NCI-H460 (cell line): ENCODE measurements at places on chromosomes 4 and X.

DNA sequence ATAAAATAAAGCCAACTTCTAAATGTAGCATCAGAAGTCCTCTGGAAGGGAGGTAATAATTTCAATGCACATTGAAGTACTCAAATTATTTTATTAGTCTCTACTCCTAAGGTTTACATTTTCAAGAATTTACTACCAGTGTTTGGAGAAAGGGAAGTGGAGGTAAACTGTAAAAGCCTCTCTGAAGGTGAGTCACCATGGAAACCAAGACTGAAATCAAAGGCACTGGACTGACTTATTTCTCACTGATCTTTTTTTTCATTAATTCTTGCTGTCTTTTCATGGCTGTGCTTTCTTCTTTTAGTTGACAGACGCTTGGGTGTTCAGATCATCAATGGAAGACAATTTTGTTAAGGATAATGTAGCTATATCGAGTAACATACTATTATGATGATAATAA lies 9.7 kb downstream of the SLC39A8 start:
- no peak for DNase-seq

- DNase-seq = peak; percentile 41
Measured at GRCh38 chr4:56048702-56049431, 100.1 kb downstream of the CEP135 start.

DNA sequence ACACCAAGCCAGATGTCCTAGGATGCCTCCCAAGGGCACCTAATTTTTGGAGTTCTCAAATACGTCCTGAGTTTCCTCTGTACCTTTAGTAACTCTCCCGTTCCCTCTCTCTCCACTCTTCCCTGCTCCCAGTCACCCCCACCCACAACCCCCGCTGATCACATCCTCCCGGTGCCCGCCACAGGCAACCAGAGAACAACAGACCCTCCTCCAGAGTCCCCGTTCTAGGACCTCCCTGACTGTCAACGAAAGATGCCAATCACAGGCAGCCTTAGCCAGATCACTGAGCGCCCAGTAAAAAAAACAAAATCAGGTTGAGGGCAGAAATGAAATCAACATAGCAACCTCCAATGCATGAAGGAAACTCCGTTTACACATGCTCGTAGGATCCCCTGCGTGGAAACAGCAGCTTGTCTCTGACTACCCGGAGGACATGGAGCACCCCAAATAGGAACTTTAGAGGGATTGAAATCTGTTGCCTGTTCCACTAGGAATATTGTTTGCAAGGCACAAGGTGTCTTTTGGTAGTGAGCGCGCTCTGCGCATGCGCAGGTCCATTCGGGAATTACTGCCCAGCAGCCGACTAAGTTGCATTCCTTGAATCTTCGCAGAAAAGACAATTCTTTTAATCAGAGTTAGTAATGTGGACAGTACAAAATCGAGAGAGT lies at the start of gene GABRB1:
GABRB1 (plus strand) TSS at position 557 of the 668 bp plus-strand sequence.
- DNase-seq = peak; percentile 3

GRCh38 chr4:15779306-15779705 lies 1.2 kb downstream of the CD38 start:
- DNase-seq = peak; percentile 40

- DNase-seq = no peak
Measured at GRCh38 chr4:143140696-143141095, 44.0 kb upstream of the USP38 start.

DNA sequence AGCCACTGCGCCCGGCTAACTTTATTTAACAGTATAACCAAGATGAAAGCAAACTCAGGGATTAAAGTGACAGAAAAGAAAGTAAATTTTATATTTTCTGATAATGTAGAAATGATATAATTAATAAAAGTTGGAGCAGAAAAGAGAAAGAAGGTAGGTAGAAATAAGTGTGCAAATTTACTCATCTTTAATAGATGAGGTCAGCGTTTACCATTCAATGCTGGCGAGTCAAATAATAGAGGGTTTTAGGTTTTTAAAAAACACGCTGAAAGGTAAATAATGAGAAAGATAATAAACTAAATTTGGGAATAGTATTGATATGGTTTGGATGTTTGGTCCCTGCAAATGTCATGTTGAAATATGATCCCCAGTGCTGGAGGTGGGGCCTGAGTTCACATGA lies 13.6 kb downstream of the CDKN2AIP start:
- DNase-seq = no peak

DNA sequence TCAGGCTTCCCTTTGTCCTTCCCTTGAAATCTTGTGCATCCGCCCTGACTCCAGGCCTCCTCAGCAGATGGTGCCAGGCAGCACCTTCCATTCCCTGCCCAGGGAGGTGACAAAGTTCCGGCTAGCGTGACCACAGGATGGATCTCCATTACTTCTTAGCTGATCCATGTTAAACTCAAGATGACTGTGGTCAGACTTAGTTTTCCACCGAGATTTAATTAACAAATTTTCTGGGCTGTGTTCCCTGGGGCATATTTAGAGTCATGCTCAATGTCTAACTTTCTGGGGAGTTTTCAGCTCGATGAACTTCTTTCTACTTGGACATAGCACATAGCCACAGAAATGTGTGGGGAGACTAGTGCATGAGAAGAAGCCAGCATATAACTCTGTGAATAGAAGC lies 215.1 kb upstream of the SFRP2 start:
- no peak for DNase-seq

- no peak for DNase-seq
Measured at GRCh38 chr4:48667148-48667547, 112.9 kb downstream of the FRYL start.

GRCh38 chr4:17664755-17665154 lies 50.3 kb downstream of the MED28 start:
- no peak for DNase-seq

GRCh38 chr4:166432842-166433241 lies 559.8 kb downstream of the TLL1 start:
- DNase-seq = no peak

DNA sequence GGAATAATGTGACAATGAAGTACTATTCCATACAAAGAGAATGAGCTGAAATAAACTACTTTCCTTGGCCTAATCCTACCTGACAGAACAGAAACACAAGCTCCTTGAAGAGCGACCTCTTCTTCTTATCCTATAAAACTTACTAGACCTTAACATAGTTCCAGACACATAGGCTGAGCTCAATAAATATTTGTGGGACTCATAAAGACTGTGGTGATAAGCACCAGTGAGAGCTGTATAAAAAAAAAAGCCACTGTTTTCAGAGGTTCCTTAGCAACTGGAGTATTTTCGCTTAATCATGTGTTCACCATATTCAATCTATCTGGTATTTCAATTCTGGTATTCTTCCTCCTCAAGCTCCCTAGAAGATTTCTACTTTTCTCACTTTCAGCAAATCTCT lies 1129.6 kb downstream of the STPG2 start:
- no peak for DNase-seq

DNA sequence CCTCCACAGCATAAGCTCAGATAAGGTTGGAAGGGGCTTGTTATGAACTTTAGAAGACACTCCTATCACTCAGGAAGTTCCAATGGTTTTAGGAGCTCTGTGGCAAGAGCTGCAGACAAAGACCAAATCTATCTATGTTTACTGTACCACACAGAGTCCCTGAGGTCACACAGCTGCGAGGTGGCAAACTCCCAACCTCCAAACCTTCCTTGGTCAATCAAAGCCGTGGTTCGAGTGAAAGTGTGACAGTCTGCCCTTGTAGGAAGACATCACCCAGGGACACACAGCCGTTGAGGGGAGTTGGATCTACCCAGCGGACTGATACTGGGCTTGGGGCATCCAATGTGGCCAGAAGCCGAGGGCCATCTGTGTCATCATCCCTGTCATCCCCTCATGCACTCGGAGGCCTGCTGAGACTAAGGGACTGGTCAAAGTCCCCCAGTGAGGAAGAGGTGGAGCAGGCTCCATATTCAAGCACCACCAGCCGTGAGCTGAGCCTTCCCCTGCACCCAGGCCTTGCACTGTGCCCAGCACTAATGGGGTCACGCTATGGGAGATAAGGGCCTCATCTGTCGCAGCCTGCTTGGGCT lies 26.8 kb downstream of the MAN2B2 start:
- no peak for DNase-seq

DNA sequence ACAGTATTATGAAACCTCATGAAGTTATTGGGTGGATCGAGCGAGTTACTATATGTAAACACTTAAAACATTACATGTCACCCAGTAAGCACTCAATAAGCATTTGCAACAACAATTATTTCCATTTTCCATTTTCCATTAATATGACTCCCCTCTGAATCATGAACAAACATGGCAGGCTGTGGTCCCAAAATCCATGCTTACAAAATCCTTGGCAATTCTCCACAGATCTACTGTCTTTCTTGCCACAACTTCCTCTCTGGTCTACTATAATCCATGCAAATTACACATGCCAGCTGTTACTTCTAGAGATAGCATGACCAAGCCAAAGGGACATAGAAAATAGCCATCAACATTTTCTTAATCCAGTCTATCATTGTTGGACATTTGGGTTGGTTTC lies 22.0 kb downstream of the ASB11 start:
- no peak for DNase-seq

DNA sequence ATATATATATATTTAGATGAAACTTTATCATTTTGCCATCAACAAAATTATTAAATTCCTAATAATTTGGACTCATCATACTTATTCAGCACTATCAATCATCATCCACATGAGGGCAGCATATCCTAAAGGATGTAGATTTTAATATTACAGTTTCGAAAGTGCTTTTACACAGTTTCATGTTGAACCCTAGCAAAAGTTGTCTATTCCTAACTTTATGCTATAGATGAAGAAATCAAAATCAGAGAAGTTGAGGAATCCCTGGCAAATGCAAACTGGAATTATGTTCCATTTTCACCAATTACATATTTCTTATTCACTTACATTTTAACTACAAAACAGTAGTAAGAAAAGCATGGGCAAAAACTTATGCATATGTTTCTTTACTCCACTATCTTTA lies 36.6 kb upstream of the UGT2A1 start:
- DNase-seq = peak; percentile 38

GRCh38 chr4:139656614-139657486 lies 8.8 kb upstream of the MGST2 start:
- peak; percentile 75 for DNase-seq

DNA sequence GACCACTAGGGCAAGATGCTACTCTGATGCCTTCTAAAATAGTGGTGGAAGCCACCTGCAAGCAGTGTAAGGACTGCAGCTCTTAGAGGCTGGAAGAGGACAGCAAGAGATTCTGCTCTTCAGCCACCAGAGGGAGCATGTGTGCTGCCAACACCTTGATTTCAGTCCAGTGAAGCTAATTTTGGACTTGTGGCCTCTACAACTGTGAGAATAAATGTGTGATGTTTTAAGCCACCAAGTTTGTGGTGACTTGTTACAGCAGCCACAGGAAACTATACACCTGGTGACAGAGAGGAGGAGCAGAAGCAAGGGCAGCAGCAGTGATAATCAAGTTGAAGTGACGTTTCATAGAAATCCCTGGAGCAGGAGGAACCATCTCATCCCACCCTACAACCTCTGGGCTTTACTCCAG lies 55.9 kb downstream of the FGFBP1 start:
- peak; percentile 64 for DNase-seq
